ENCODE measurements at places on chromosomes 1 and 21.
A peak's percentile ranks its signal among the peaks of the same experiment; 100 is the strongest.

DNA sequence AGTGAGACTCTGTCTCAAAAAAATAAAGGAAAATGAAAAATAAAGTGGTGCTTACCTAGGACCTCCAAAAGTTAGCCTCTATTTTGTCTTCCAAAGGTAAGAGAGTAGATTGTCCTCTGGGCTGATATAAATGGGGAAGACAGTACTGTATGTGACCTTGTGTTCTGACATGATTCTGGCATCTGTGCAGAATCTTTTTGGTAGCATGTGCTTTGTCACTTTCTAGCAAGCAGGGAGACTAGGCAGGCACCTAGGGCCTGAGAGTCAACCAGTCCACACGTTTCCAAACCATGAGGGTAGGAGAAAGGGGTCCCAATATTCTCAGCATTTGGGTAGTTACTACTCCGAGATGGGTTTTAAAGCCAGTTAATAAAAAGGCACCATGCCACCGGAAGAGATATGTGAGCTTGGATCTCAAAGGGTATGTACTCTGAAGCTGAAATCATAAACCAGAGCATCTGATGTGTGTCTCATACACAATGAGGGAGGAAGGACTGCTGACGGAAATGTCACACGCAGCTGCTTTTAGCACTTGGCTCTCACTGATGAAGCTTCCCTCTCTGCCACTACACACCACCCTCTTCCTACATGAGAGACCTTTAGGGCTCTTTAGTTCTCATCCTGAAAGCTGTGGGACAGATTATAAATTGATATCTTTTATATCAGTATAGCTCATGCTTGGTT is 27.0 kb upstream of the SLC16A1 start:
- no peak for DNase-seq

DNA sequence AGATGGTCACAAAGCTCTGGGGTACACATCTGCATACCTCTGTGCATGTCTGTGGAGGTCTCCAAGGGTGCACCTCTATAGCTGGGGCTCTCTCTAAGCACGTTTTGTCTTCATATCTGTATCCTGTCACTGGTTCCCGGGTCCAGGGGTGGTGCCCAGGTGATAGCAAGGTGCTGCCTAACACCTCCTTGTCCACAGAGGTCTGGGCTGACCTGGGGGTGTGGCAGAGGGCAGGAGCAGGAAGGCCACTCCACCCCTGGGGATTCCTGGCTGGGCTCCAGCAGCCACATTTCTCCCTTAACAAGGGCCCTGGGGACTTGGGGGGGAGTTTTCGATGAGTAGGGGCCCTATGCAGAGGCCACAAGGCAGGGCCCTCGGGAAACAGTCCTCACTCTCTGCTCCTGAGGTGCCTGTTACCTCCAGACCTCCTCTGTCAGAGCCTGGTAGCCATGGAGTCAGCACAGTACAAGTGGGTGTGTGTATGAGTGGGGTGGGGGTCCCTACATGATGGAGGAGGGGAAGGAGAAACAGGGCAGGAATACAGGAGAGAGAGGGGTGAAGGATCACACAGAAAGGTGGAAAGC is 7.0 kb upstream of the CDCP2 start:
- DNase-seq, result no peak

DNA sequence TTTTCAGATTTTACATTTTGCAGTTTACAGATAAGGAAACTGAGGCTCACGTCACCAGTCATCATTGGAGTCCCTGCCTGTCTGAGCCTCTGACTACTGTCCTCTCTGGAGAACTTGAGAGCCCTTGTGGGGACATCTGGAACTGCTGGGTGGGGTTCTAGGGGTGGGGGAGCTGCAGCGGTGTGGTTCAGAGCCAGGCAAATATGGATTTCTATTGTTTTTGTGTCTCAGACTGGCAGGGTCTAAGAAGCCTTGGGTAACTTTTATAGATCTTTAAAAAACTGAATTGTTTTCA is 46.9 kb downstream of the IER5 start:
- DNase-seq, result peak; percentile 53

GRCh38 chr1:34162852-34163766 is 1.9 kb downstream of the CSMD2 start:
- peak; percentile 18 for DNase-seq

DNA sequence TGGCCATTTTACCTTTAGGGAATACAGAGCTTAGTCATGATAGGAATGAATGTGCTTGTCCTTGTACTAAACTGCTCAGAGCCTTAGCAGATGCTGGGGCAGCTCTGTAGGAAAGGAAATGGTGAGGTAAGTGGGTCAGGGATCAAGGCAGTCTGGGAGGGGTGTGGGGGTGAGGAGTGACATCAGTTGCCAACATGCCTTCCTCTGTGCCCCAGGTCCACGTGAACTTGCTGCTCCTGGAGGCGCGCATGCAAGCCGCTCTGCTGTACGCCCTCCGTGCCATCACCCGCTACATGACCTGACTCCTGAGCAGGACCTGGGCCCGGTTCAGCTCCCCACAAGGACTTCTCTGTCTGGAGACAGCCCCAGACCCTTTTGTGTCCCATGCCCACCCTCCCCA is 21.2 kb downstream of the SESN2 start:
- DNase-seq, result no peak

DNA sequence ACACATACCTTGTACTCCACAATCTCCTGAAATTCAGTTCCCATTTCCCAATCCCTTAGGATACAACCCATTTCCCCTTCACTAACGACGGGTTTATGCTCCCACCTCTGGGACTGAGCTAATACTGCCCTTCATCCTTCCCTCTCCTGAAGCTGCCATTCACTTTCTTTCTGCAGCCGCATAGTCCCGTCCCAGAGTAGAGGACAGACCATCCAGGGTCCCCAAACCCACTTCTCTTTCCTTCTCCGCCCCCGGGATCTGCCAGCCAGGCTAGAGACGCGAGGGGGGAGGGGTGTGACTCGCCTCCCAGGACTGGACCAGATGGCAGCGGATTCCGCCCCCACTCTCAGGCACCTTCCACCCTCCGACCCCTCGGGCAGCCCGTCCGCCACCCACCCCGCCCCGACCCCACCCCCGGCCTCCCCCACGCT is 679 bp downstream of the ABL2 start:
- DNase-seq, result peak; percentile 39

- DNase-seq, result no peak
Observed at GRCh38 chr1:44881011-44881632, 38.1 kb upstream of the PTCH2 start.

- DNase-seq, result peak; percentile 20
Observed at GRCh38 chr1:20061866-20062265, 8.1 kb upstream of the PLA2G5 start.

DNA sequence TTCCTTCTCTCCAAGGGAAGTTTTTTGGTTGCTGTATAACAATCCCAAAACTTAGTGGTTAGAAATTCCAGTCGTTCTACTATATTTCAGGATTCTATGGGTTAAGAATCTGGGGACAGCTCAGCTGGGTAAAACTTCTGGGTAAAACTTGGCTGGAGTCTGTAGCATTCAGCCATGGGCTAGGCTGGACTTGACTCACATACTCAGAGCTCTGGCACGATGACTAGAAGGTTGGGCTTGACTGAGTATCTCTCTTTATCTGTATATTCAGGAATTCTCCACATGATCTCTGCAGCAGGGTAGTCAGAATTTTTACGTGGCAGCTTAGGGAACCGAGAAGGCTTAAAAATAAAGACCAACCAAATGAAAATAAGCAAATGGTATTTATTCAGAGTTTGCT is 28.2 kb upstream of the HRNR start:
- DNase-seq, result no peak

- peak; percentile 64 for DNase-seq
Observed at GRCh38 chr1:65230731-65231481, 78.4 kb upstream of the DNAJC6 start.

DNA sequence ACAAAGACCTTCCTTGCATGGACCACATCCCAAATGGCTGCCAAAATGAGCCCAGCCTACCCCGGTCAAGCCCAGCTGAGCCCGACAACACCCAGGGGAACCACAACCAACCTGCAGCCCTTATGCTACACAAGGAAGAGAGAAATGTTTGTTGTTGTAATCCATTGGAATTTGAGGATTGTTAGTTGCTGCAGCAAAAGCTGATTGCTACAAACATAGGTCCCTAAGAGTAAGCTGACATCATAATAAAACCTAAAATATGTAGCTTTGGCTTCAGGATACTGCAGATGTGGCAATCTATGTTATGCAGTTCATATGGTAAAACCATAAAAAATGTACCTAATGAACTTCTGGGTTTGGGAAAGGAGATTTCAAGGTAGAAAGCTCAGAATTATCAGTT is 65.5 kb upstream of the DNAH14 start:
- DNase-seq, result no peak

DNA sequence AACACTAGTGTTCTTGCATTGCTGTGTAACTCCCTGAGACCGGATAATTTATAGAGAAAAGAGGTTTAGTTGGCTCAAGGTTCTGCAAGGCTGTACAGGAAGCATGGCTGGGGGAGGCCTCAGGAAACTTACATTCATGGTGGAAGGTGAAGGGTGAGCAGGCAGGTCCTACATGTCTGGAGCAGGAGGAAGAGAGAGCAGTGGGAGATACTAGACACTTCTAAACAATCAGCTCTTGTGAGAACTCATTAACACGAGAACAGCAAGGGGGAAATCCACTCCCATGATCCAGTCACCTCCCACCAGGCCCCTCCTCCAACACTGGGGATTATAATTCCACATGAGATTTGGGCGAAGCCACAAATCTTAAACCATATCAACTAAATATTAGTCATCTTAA is 30.1 kb downstream of the RNF2 start:
- DNase-seq, result no peak

- no peak for DNase-seq
Observed at GRCh38 chr1:160710517-160711252, 937 bp downstream of the CD48 start.

GRCh38 chr1:179881642-179882252 is 338 bp upstream of the TOR1AIP1 start:
- no peak for DNase-seq

DNA sequence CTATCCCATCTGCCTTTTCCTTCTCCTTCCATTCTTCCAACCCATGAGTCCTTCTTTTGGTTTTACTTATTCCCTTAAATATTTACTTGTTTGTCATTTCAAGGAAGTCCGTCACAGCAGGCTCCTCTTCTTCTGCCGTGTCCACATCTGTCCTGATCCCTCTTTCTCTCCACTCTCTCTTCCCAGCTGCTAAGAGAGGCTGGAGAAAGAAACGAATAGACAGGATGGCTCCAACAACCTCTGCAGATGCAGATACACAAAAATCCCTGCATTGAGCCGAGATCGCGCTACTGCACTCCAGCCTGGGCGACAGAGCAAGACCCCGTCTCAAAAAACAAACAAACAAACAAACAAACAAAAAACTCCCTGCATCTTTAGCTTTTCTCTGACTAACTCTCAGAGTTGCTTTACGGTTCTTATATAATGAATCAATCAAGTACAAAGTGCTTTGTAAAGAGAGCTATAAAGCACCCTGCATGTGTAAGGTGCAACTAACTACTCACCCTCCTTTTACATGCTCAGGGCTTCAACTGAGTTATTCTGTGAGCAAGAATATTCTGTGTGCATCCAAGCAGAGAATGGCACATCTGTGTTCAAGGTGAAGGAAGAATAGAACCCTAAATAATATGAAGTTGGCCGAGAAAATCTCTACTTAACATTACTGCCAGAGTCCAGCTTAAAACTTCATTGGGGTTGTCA is 3.8 kb upstream of the SAMD13 start:
- DNase-seq, result no peak

GRCh38 chr1:225823811-225824261 is 13.9 kb downstream of the EPHX1 start:
- DNase-seq, result no peak

- DNase-seq, result no peak
Observed at GRCh38 chr1:8731162-8731561, 86.3 kb downstream of the RERE start.

DNA sequence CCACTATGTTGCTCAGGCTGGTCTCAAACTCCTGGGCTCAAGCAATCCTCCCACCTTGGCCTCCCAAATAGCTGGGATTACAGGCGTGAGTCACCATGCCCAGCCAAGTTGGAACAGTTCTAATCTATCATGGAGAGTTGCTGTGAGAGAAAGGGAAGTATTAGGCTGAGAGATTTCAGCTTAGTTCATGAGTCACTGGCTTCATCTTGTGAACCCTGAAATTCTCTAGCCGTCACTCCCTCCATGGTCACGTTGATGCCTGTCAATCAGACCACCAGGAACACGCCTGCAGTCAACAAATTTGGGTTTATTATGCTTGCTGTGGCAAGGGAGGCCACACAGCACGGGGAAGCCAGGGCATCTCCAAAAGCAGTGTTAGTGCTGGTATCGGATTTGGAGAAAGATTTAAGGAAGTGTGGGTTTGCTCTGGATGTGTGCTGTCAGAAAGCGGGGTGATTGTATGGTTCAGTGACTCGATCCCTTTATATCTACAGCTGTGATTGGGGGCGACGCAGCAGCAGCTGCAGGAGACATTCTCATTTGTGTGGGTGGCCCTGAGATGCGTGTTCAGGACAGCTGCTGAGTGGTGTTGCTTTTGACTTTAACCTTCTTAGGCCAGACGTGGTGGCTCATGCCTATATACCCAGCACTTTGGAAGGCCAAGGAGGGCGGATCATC is 18.7 kb downstream of the UQCRHL start:
- DNase-seq, result peak; percentile 39

DNA sequence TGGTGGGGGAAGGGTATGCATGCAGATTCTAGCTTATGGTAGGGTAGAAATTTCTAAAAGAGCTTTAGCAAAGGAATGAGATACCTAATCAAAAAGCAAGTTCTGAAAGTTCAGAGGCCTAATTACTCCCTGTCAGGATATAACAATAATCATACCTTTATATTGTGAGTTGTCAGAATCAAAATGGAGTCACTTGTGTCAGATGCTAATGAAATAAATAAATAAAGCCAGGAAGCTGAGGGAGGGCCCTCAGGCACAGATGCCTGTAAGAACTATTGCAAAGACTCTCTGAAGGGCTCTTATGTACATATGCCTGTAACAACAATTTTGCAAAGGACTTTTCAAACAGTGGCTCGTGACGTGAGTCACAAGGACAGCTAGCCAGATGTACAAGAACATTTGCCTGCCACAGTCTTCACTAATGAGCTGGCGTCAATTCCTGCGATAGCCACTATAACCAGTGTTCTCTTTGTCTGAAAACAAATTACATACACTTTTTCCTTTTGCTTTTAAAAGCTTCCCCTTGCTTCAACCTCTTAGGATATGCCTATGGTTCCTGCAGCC is 27.4 kb upstream of the DNASE2B start:
- no peak for DNase-seq

DNA sequence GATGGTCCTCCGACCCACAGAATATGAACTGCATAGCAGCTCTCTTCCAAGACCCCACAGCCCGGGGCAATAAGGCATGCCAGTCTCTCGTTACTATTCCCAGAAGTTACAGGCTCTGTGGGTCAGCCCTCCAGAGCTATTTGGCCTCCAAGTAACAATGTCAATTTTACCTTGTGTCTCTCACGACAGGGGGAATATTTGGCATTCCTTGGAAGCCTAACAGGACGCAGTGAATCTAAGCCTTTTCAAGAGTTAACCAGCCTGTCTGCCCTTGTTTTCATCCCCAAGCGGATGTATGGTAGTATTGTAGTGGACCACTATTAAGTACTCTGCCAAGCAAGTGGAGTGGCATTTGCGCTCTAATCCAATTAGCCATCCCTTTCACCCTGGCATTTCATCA is 24.4 kb upstream of the GNG4 start:
- no peak for DNase-seq

GRCh38 chr1:82013702-82014101 is 213.0 kb downstream of the ADGRL2 start:
- DNase-seq, result no peak

GRCh38 chr1:224525411-224526040 is 90.6 kb upstream of the CNIH3 start:
- no peak for DNase-seq

- DNase-seq, result no peak
Observed at GRCh38 chr1:115828101-115829022, 12.6 kb downstream of the NHLH2 start.
